Inflammatory macrophage (primary cell): ENCODE measurements at places on chromosomes 16 and 17.

- DNase-seq = no peak
Observed at GRCh38 chr16:49726155-49726554, 129.8 kb downstream of the ZNF423 start.

GRCh38 chr16:59045501-59045900 lies 311.4 kb upstream of the GOT2 start:
- DNase-seq = no peak

DNA sequence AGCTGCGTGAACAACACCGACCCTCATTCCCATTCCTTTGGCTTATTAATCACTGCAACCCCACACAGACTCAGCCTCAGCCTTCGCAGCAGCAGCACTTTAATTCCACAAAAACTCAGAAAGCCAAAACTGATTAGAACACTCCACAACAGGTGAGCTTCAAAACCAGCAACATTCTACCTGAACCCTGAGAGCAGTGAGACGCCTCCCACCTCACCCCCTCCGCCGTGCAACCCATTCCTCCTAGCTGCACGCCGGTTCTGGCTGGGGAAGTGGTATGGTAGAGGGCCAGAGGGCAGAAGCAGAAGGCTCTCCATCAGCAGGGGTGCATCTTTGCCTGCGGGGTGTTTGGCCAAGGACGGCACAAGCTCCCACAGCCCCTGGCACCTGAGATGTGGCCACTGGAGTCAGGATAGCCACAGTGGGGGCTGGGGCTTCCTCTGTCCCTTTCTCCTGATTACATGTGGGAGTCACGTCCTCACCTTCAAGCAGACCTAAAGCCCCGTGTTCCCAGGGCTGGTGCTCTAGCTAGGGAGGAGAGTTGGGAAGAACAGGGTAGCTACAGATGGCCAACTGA lies 1.6 kb downstream of the BORCS6 start:
- no peak for DNase-seq

GRCh38 chr17:32277284-32277683 lies 11.7 kb downstream of the RHBDL3 start:
- no peak for DNase-seq

GRCh38 chr17:81398832-81399411 lies 3.7 kb downstream of the BAHCC1 start:
- no peak for DNase-seq

DNA sequence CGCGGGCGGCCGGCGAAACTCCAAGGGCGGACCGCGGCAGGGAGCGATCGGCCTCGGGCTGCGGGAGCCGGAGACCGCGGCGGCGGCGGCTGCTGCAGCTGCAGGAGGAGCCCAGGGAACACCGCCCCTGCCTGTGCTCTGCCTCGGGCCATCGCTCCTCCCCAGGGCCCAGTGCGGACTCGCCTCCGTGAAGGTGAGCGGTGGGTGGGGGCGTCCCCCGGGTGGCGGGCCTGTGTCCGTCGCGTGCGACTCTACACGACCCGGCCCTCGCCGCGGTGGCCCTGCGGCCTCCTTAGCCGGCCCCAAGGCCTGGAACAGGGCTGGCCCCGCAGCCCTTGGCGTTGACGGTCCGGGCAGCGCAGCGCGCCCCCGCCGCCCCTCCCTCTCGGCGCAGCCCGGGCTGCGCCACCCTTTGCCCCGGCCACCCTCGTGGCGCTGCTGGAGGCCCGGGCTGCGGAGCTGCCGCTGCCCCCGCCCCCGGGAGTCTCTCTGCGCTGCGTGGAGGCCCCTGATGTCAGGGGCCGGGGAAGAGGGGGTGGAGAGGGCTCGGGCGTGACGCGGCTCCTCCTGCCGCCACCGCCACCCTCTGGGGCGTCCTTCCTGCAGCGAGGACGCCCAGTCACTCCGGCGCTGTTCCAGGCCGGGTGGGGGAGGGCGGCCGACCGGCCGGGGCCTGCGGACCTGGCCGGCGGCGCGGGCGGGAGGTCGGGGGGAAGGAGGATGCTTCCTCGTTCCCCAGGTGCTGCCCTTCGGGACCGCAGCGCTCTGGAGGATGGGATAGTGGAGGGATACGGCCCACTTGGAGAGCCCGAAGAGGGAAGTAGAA lies 485 bp downstream of the DYNLL2 start:
- peak; percentile 66 for DNase-seq

- DNase-seq = no peak
Observed at GRCh38 chr17:14325618-14326167, 24.8 kb downstream of the HS3ST3B1 start.

- DNase-seq = no peak
Observed at GRCh38 chr17:12979826-12980500, 37.9 kb downstream of the ELAC2 start.

DNA sequence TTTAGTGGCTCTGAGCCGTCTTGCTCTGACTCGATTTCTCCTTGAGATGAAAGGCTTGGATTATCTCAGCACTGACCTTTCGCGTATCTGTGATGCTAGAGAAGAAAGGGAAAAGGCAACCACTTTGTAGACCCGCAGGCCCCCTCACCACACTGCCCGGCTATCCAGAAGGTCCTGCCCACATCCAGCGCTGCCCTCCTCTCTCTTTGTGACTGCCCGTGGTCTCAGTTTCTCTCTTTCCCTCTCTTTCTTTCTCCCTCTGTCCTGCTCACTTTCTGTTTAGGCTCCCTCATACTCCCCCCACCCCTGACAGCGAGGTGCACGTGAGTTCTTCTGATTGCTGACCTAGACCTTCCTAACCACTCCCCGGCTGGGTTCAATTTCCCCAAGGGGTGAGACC lies 12.8 kb upstream of the TBX21 start:
- no peak for DNase-seq

DNA sequence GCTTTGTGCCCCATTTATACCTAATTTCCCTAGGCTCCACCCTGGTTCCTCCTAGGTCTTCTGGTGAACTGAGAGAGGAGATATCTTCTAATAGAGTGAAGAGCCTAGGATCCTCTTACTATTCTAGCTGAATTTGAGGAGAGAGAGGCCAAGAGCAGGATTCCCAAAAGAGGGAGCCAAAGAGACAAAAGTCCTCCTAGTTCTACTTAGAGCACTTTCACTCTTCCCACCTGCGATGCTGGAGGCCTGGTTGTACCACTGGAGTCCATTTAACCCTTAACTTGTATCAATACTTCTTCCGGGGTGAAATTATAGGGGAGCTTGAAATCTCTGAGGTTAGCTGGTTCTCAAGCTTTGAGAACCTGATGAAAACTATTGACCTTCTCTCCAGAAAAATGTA lies 3.4 kb upstream of the SSH2 start:
- DNase-seq = no peak

- no peak for DNase-seq
Observed at GRCh38 chr17:977166-977565, 2.4 kb downstream of the NXN start.

- no peak for DNase-seq
Observed at GRCh38 chr17:66076546-66077190, 115.3 kb downstream of the CEP112 start.

DNA sequence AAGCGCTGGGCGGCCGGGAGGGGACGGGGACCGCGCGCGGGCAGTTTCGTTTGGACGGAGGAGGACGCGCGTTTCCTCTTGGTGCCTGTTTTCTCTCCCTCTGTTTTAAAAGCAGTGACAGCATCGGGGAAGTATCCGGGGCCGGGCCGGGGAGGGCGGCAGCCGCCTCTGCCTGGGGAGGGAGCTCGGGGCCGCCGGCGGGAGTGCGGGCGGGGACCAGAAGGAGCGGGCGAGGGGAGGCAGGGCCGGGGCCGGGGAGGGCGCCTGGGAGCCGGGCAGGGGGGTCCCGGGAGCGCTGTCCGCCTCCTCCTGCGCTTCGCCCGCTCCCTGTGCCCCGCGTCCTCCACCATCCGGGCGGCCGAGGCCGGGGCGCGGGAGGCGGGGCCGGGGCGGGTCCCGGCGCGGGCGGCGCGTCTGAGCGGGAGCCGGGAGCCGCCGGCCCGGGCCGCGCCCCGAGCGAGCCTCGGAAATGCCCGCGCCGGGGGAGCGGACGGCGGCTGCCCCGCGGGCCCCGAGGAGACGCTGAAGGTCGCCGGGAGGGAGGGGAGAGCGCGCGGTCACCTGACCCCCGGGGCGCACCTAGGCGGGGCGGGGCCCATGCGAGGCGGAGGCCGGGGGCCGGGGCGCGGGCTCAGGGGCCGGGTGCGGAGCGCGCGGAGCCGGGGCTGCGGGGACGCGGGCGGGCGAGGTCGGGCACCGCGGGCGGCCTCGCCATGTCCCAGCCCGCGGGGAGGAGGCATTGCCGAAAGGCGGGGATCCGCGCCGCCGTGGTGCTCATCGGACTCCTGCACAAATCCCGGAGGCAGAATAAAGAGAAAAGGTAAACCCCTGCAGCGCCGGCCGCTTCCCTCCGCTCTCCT lies 57.3 kb downstream of the RAP1GAP2 start:
- peak; percentile 47 for DNase-seq

- no peak for DNase-seq
Observed at GRCh38 chr17:83193336-83194185, 114.2 kb downstream of the METRNL start.

GRCh38 chr17:67784364-67785121 lies 40.8 kb upstream of the BPTF start:
- no peak for DNase-seq

DNA sequence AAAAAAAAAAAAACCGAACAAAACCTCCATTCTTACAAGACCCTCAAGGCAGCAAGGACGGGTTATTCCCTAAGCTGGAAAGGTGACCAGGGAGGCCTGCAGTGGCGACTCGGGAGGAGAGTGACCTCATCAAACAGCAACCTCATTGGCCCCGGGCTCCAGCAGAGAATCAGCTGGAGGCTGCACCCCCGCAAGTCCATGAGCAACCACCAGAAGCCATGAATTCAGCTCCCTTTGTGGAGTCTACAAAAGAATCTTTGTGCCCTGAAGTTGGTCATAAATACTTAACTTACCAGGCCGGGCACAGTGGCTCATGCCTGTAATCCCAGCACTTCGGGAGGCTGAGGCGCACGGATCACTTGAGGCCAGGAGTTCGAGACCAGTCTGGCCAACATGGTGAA lies 80.9 kb upstream of the CREBBP start:
- DNase-seq = no peak

DNA sequence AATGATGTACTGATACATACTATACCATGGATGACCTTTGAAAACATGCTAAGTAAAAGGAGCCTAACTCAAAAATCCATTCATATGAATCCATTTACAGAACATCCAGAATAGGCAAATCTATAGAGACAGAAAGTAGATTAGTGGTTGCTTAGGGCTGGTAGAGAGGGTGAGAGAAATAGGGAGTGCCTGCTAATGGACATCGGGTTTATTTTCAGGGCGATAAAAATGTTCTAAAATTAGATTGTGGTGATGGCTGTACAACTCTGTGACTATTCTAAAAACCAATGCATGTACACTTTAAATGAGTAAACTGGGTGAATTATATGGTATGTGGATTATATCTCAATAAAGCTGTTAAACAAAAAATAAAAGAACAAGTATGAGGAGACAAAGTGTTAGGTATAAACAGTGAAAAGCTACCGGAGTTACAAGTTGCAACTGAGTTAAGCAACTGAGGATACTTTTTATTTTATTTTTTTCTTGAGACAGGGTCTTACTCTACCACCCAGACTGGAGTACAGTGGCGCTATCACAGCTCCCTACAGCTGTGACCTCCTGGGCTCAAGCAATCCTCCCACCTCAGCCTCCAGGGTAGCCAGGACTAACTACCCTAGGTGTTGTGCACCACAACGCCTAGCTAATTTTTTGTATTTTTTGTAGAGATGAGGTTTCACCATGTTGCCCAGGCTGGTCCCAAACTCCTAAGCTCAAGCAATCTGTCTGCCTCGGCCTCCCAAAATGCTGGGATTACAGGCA lies 75.5 kb upstream of the CORO6 start:
- no peak for DNase-seq

DNA sequence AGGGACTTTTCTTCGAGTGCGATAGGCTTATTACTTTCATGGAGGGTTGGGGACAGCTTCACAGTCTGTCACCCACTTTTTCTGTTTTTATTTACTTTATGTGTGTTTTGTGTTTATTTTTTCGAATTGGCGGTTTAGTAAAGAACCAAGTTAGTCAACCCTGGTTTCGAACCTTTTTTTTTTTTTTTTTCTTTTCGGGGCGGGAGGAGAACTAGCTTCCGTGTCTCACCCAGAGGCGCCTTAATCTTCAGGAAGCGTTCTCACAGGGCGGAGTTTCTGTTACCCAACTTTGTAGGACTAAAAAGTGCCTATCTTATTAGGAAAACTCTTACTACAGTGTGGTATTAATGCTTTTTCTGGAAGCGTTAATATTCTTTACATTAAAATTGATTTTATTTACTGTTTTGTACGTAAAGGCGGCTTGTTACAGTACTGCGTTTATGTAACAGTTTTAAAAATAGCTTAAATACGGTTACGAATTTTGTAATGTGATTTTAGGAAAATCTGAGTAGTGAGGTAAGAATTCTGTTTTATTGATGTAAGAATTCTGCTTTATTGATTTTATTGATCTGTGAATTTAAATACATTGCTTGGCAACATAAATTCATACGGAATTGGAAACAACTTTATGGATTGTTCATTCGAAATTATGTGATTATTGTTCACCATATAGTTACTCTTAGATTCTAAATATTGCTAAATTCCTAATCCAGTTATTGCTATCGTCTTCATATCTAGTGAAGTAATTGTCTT lies 885 bp downstream of the ZNF207 start:
- DNase-seq = peak; percentile 87

DNA sequence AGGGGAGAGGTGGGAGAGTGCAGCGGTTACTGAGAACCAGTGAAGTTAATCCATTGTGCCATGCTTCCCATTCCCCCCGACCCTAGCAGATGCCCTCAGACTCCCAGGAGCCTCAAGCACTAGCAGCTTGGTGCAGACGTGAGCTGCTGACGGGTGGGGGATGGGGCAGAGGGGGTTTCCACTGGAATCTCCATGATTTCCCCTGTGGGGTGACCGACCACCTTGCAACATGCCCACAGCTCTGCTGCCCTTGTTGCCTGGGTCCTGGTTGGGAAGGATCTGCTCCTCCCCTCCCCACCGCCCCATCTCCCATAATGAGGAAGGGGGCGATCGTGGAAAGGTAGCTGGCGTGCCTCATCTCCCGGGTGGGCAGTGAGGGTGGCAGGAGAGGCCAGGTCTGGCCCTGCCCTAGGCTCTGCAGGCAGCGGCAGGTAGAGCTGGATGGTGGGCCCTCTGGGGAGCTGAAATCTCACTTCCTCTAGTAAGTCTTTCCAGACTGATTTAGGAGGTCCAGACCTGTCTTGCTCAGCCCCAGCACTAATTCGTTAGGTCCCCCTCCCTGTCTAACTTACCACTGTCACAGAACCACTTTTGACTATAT lies 9.6 kb downstream of the FLOT2 start:
- DNase-seq = no peak

- peak; percentile 65 for DNase-seq
Observed at GRCh38 chr16:22948603-22949368, 134.8 kb downstream of the HS3ST2 start.

DNA sequence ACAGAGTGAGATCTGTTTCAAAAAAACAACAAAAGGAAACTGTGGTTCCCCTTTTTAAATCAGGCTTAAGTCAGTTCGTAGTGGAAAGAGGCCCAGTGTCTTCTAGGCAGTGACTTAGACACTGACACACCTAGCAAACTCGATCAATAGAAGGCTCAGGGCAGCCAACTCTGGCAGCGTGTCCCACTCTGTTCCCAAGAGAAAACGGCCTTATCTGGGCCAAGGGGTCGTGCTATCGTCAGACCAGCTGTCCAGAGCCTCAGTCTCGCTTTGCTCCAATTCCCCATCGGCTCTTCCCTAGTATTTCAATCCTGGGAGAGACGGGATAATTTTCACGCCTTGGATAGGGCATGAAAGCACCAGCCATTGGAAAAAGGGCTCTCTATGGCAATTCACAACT lies 72.9 kb downstream of the SLC5A11 start:
- DNase-seq = no peak

GRCh38 chr17:42846594-42847280 lies 2.4 kb downstream of the AOC2 start:
- DNase-seq = peak; percentile 78
